ENCODE measurements at places on chromosomes 3 and 15.
A peak's percentile ranks its signal among the peaks of the same experiment; 100 is the strongest.

- DNase-seq = peak; percentile 12
Observed at GRCh38 chr15:33722005-33722672, 246.2 kb upstream of the CHRM5 start.

DNA sequence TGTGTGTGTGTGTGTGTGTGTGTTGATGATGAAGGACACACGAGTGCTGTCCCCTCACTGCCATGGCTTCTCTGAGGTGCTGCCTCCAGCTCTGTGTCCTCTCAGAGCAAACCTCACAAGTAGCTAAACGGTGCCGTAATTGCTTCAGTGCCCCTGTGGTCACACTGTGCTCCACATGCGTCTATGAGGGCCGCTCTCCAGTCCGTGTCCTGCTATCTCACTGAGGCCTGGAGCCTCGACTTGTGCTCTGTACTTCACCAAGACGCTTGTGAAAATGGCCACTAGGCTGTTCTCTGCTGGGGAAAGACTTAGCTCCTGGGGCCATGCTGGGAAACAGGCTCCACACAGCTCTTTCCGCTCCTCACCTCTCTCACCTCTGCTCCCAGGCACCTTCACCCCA is 65.4 kb upstream of the CGNL1 start:
- no peak for DNase-seq

- no peak for DNase-seq
Observed at GRCh38 chr3:155805204-155805801, 775 bp downstream of the C3orf33 start.

DNA sequence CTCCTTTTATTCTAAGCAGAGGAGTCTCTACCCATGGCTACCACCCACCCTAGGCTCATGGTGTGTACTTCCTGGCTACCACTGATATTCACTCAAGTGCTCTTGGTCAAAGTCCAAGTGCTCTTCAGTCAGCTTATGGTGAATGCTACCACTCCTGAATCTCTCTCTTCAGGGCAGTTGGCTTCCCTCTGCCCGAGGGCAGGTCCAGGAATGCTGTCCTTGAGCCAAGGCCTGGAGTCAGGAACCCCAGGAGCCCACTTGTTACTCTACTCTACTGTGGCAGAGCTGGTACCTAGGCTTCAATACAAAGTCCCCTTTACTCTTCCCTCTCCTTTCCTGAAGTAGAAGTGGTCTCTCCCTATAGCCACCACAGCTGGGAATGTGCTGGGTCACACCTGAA is 226.0 kb downstream of the DIPK2A start:
- no peak for DNase-seq

GRCh38 chr3:138389841-138390581 is 41.6 kb downstream of the MRAS start:
- no peak for DNase-seq

DNA sequence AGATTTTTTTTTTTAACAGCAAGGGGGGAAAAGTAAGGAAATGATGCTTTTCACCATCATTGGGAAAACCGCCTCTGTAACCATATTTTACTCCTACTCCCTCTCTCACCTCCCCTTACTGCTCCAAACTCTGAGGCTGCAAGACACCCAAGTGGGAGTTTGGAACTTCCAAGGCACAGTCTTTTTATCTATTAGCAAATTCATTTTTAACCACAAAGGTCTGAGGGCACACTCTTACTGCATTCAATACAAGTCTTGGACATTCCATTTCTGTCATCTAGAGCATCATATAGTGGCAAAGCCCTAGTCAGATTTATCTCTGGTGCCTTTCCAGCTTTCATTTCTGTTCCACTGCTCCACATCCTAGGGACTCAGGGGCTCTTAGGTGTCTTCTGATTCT is 13.2 kb downstream of the FAM162A start:
- no peak for DNase-seq

DNA sequence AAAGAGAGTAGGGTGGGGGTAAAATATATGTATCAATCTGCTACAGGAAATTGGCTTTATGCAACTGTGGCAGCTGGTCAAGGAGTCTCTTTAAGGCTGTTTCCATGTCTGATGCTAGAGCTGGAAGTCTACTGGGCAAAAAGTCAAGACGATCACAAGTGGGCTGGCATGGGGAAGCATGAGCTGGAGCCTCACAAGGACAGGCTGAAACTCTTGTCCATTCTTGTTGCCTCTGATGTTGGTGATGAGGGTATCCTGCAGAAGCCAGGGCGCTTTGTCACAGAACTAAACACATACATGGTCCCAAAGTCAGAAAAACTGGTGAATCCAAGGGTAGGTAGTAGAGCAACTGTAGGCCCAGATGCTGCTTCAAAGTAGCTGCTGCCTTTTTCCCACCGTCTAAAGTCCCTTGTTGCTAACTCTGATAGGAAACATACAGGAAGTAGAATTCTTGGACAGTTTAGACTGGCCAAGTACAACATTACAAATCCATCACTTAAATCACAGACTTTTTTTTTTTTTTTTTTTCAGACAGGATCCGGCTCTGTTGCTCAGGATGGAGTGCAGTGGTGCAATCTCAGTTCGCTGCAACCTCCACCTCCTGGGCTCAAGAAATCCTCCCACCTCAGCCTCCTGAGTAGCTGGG is 54.2 kb downstream of the RPL39L start:
- no peak for DNase-seq

DNA sequence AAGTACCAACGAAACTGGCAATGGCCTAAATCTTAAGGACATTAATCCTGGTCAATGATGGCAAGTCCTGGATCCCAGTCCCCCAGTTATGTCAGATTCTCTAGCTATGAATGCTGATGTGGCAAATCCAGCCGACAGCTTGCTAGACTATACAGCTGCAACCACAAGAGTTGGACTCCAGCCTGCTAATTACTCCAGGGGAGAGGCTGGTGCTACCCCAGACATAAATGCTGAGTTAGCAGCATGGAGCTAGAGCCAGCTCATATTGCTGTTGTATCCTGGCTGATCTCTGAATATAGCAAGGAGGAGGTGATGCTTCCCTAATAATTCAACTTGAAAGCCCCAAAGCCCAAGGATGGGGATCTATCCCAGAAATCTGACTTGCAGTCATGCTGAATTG is 207.1 kb downstream of the LRRN1 start:
- DNase-seq = no peak

DNA sequence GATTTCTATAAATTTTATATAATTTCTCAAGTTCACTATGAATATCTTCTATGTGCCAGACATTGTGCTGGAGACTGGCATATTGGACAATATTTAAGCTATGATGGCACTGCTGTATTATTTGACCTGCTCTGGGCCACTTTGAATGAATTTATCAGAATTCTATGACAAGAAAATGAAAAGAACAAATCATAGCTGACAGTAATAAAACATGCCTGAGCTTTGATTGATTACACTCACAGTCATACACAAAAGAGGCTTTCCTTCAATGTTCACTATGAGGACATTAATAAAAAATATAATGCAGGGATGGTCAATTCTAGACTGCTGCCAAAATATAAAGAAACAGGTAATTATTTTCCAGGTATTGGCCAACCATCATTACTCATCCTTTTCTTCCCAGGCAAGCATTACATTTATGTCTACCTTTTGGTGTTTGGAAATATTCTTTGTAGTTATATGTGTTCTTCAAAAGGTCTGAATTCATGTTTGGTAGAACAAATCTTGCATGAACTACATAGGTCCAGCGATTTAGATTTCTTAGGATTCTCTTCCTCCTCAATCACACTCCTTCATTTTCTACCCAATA is 81.0 kb upstream of the ALCAM start:
- no peak for DNase-seq

DNA sequence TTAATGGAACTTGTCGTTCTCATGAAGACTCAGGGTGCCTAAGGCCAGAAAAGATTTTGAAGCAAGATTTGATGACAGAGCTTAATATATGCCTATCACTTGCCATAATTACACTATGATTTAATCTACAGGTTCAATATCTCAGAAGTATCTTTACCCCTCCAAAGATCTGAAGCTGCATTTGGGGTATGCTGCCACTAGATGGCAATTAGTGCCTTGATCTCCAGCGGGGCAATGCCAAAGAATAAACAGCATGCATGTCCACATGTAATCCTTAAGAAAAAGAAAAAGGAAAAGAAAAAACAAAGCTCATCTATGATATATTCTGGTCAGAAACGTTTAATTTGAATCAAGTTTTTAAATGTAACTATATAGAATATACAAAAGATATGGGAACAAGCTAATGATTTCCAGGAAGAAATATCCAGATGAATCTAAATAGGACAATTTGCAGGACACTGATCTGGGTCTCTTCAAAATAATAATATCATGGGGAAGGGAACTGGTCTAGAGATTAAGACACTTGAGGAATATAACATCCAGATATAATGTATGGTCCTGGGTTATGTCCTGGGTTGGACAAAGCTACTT is 55.0 kb upstream of the SOX14 start:
- no peak for DNase-seq

- DNase-seq = peak; percentile 68
Observed at GRCh38 chr3:16841904-16842271, 42.9 kb upstream of the PLCL2 start.

- DNase-seq = no peak
Observed at GRCh38 chr3:16147220-16147994, 27.1 kb upstream of the GALNT15 start.

- no peak for DNase-seq
Observed at GRCh38 chr3:43316783-43317460, 30.6 kb downstream of the SNRK start.

- DNase-seq = no peak
Observed at GRCh38 chr3:13473020-13473419, 7.1 kb upstream of the HDAC11 start.

DNA sequence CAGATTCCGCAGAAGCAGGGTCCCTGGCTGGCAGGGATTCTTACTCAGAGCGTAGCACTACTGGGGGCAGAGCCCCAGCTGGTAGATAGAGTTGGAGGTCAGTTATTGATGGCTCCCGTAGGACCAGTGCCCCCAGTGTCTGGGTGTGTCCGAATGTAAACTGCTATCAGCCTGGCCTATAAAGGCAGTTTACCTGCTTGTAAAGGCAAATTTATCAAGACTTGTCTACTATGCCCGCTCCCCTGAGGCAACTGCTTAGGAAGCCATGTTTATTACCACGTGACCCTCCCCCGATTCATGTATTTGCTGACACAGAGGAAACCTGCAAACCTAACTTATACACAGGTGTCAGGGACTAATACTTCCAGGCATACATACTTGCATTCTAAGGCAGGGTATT is 607 bp upstream of the PPP1R14D start:
- DNase-seq = no peak

DNA sequence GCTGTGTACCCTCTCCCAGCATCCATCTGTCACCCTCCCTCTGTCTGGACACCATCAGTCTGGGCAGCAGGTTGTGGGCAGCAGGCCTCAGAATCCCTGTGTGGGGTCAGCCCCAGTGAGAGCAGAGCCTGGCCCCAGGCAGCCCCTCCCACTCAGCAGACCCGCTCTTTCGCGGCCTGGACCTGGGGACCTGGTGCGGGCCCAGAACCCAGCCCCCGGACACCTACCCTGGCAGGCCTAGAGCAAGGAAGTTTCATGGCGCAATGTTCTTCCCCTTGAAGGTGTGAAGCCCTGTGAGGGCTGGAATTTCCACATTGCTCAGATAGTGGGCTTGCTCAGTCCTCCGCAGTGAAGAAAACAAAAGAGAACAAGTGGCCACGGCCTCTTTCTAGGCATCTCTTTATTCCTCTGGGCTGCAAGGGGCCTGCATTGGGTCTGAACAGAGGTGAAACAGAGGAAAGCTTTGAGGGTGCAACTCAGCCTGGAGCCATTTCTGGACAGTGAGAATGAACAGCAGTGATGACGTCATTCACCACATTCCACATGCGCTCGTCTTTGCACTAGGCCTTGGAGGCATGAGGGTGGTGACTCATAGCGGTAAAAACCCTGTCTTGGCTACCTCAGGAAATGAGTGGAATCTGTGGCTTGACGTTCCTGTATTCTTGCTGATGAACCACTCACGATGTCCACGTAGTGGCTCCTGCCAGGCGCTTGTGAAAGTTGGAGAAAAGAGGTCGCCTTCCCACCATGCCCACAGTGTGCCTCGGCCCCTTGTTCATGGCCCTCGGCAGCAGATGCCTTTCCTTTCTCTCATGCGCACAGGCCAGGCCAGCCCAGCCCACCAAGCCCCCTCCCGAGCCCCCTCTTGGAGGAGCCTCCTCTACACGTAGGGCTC is 66.1 kb downstream of the SLC30A4 start:
- DNase-seq = peak; percentile 84

GRCh38 chr3:121411523-121411922 is 134.3 kb downstream of the POLQ start:
- DNase-seq = no peak

All from CD4-positive, alpha-beta T cell treated with Interferon alpha-2 for 1 hour (primary cell).